Fibroblast of mammary gland (primary cell): ENCODE measurements at places on chromosomes 5 and 9.
A peak's percentile ranks its signal among the peaks of the same experiment; 100 is the strongest.

DNA sequence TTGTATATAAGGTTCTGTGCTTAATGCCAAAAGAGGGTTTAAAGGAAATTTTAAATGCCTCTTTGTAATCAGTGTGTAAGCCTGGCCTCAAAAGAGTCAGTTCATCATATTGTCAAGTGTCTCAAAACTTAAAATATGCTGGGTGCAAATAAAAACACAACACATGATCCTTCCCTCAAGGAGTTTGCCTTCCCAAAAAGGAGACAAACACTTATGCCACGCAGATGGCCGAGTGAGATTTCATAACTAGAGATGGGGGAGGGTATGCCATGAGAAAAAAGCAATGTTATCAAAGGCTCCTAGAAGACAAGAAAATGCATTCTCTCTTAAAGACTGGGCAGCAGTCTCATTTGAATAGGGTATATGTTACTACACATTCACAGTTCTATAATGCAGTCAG is 55.2 kb downstream of the FBXO38 start:
- DNase-seq = no peak

DNA sequence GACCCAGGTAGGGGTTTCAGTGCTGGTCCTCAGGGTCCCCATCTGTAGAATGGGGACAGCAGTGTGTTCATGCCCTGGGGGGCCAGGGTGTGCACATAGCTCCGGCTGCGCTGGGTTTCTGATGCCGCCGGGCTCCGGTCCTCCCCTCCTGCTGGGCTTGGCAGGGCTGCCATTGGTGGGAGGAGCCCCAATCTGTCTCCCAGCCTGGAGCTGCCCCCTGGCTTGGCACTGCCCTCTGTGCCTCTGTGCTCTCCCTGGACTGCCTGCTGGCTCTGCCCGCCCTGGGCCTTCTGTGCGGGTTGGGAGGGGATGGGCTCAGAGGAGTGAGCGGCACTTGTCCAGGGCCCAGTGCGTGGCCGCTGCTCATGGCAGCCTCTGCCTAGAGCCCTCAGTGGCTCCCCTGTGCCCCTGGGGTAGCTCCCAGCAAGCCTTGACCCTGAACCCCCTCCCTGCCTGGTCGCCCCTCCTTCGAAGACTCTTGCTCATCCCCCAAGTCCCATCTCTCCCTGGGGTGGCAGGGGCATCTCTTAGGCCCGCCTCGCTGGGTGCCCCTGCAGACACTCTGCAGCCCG is 35.7 kb downstream of the RXRA start:
- DNase-seq = no peak

DNA sequence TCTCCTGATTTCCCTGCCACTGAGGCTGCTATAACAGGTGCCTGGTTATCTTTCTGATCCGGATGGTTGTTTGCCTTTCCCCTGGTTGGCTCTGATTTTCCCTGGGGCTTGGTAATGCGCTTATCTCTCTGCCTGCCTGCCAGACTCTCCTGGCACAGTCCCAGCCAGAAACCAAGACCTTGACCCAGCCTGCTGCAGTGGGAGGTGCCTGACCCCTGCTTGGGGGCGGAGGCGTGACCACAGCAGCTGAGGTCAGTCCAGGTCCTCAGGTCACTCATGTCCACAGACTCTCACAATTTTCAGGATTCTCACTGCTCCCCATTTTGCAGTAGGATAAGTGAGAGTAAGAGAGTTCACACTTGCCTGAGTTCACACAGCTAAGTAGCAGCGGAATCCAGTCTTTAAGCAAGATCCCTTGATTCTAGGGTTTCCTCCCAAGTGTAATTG is 24.4 kb upstream of the SYNPO start:
- DNase-seq = no peak

- DNase-seq = no peak
These were observed 19.6 kb upstream of the ZNF462 start for GRCh38 chr9:106843371-106843770.

GRCh38 chr9:105357937-105358336 is 89.9 kb upstream of the FSD1L start:
- DNase-seq = no peak

- DNase-seq = no peak
These were observed 200.4 kb upstream of the SLC24A2 start for GRCh38 chr9:19989213-19989612.

- peak; percentile 28 for DNase-seq
These were observed 269.1 kb downstream of the NR2F1-AS1 start for GRCh38 chr5:93311881-93312280.

DNA sequence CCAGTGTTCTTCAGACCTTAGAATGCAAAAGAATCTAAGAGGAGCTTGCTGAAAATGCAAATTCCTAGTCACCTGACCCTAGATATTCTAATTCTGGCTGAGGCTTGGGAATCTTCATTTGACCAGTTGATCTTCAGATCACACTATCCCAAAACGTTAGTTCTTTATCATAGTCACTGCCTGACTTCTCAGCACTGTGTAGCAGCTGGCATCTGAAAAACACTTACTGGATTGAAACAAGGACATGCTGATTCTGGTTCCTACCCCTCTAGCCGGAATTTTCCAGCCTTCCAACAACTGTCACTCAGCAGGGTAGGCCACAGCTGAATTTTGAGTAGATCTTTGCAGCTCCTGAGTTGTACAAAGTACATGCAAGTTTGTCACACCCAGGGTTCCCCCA is 72.2 kb downstream of the EBF1 start:
- DNase-seq = no peak

DNA sequence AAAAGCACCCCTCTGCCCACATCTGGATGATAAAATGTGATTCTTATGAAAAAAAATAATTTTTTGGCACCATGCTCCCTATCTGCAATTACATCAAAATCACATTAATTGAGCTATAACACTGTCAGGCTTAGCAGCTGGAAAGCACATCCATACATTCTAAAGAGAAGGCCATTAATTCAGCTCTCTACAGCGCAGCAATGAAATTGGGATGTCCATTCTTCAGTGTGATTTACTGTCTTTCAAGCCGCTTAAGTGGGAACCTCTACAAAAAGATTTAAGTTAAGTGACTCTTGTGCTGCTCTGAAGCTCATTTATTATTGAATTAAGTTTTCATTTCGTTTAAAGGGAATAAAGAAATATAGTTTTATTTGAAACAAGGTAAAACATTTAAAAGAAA is 171.3 kb downstream of the EBF1 start:
- no peak for DNase-seq

- peak; percentile 78 for DNase-seq
These were observed 23.5 kb downstream of the NMRK1 start for GRCh38 chr9:75064307-75065025.

- peak; percentile 42 for DNase-seq
These were observed 78.6 kb downstream of the AMBP start for GRCh38 chr9:113999256-114000062.

DNA sequence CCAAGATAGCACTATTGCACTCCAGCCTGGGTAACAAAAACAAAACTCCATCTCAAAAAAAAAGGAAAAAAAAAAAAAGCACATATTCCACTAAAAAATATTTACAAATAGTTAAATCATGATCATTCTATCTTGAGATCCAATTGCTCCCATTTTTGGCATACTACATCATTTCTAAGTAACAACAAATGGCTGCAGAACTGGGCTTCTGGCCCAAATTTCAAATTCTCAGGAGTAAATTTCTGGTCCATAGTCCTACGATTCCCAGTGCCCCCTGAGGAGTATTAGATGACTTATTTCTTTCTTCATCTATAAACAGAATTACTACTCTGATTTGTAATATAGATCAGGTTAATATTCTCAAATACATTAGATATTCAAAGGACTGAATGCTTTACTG is 62.1 kb downstream of the CEMIP2 start:
- DNase-seq = no peak

DNA sequence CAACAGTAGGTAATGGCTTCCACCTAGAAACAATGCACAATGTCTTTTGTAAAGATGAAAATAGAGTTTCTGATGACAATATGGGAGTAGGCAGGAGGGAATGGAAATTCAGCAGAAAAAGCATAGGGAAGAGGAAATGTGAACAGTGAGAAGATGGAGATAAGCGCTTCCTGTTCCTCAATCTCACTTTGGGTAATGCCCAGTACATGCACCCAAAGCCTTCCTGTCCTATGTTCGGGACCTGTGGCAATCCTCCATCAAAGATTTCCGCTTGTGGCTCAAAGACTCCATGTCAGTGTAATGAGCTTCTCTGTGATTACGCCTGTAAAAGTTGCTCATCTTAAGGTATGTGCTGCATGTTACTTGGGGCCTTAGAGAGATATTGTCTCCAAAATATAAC is 2.7 kb downstream of the UGT3A1 start:
- no peak for DNase-seq

- DNase-seq = no peak
These were observed 75.4 kb upstream of the LRRTM2 start for GRCh38 chr5:138950421-138951031.

GRCh38 chr5:52623291-52623690 is 164.4 kb upstream of the ITGA1 start:
- no peak for DNase-seq

DNA sequence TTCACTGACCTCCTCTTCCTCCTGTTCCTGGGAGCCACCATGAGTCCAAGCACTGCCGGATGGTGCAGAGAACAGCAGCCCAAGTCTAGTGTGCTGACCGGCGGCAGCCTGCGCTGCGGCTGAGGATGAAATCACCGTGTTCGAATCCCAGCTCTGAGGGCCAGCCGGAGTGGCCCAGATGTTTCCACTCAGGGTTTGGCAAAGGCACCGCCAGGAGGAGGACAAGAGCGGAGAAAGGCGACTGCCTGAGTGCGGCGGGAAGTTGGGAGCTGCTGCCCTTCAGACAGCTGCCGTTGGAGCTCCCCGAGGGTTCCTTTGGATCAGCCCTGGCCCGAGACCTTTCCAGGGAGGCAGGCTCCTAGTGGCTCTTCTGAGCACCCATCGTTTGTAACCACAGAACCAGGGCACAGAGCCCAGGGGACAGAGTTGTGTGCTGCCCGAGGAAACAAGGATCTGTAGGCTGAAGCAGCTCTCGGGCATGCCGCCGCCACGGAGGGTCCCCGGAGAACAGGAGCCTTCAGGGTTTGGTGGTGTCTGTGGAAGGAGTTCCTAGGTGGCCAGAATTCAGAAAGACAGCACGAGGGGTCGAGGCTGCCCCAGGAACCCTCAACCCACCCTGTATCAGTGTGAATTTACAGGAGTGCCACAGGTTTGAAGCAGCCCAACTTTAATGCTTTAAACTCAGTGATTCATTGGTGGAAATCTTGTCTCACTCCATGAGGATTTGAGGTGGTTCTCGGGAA is 115.6 kb upstream of the COL5A1 start:
- peak; percentile 57 for DNase-seq

DNA sequence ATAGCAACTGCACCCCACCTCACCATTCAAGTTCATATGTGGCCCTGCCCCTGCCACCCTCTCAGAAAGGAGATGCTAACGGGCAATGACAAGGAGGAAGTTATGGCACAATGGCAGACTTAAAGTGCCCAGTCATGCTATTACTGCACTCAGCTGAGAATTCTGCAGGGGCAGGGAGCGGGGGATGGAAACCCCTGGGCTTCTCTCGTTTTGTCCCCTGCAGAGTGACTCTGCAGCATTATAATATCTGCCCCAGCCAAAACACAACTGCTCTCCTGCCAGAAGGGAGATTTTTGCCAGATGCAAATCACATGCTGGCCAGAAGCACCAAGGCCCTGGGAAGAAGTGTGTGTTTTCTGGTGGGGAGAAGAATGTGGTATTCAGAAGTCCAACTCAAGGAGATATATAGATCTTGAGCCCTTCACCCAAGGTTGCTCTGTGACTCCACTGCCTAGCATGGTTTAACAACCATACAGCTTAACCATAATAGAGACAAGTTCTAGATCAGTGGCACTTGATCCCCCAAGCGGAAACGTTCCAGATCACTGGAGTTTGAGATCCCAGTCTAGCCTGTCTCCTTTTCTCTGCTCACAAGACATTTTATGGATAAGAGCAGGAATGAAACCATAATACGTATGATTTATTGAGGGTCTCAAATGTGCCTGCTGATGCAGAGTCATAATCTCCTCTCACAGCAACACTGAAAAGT is 207.0 kb upstream of the MAP3K1 start:
- no peak for DNase-seq

DNA sequence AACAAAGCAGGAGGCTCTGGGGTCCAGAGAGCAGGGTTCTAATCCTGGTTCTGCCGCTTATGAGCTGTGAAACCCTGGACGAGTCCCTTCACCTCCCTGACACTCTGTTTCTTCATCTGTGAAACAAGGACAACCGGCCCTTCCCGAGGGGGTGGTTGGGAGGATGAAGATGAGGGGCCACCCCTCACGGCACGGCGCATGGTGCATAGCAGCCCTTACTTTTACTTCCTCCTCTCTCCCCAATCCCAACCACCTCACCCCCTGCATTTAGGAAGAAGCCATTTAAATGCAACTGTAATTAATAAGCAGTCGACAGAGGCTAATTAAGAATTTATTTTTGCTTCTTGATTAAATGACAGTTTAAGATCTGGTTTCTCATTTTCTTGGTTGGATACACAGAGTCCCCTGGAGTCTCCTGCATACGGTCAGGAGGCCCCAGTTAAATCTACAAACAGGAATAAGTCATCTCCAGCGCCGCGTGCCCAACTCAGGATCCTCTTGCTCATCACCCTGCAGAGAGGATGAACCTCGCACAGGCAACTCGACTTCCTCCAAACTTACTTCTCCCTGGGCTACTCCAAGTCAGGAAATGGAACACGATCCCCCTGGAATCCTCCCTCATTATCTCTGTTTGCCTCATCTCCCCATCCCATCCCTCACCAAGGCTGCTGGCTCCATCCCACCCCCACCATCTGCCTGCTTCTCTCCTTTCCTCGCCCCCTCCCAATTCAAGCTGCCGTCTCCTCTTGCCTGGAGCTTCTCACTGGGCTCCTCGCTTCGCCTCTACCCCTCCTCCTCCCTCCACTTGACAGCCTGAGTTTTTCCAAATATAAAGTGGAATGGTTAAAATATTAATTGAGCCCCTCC is 95.9 kb downstream of the HRH2 start:
- DNase-seq = no peak

DNA sequence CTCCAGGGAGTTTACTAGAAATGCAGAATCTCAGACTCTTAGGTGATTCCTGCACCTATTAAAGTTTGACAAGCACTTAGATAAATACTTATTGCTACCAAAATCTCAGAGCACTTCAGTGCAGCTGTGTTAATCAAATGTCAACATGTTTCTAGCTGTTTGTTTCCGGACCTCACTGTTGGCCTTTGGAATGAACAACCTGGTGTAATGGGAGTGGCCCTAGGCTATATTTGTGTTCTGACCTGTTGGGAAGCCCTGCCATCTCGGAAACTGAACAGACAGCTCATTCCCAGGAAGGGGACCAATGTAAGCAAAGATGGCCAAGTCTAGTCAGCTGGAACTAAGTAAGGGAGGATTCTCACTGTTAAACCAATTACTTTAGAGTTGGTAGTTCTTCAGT is 145.0 kb upstream of the SLC28A3 start:
- no peak for DNase-seq

DNA sequence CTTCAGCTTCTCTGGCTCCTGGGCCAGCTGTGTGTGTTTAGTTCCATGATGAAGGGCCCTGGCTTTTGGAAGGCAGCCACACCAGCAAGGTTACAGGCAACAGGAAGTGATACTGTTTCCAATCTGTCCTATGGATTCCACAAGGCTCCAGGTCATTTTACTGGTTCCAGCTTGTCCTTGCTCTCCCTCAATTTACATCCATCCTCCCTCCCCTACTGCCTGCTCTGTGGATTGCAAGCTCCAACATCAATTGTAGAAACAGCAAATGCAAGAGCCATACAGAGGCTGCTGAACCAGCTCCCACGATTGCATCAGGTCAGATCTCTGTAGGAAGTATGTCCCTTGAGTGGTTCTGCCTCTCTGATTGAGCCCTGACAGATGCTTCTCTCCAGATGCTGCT is 409.8 kb downstream of the NTRK2 start:
- no peak for DNase-seq
